ENCODE measurements at places on chromosomes 2 and 18.
A peak's percentile ranks its signal among the peaks of the same experiment; 100 is the strongest.

GRCh38 chr2:44342854-44343253 lies 18.4 kb downstream of the PREPL start:
- peak; percentile 9 for DNase-seq

- DNase-seq = no peak
Measured at GRCh38 chr2:207767461-207768167, 2.1 kb downstream of the FZD5 start.

DNA sequence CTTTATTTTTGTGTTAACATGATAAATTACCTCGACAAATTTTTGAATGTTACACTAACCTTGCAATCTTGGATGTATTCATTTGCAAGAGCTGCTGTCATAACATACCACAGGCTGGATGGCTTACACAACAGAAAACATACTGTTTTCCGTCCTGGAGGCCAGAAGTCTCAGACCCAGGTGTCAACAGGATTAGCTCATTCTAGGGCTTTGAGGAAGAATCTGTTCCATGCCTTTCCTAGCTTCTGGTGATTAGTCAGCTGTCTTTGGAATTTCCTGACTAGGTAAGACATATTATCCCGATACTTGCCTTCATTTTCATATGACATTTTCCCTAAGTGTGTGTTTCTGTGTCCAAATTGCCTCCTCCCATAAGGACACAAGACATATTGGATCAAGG lies 188.6 kb upstream of the CDH19 start:
- DNase-seq = no peak

GRCh38 chr2:1039549-1039948 lies 88.9 kb downstream of the SNTG2 start:
- no peak for DNase-seq

DNA sequence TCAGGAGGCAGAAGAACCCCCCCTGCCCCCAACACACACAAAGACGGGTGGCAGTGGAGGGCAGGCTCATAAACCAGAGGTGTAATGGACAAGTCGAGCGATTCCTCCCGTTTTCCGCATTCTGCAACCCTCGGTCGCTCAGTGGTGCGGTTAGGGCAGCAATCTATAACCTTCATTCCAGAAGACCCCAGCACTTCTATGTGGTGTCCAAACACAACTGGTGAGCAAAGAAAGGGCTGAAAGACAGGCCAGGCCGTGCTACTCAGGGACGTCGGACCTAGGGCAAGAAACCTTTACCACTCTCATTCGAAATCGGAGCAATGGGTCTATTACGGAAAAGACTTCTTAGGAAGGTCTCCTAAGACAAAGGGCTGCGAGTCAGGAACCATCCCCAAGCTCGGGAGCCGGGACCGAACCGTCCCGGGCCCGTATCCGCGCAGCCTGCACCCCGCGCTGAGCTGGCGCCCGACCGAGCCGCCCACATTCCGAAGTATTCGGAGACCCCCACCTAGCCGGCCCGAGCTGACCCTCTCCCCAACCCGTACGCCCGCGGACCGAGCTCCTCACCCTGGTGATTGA lies 568 bp downstream of the ARL5A start:
- peak; percentile 10 for DNase-seq

DNA sequence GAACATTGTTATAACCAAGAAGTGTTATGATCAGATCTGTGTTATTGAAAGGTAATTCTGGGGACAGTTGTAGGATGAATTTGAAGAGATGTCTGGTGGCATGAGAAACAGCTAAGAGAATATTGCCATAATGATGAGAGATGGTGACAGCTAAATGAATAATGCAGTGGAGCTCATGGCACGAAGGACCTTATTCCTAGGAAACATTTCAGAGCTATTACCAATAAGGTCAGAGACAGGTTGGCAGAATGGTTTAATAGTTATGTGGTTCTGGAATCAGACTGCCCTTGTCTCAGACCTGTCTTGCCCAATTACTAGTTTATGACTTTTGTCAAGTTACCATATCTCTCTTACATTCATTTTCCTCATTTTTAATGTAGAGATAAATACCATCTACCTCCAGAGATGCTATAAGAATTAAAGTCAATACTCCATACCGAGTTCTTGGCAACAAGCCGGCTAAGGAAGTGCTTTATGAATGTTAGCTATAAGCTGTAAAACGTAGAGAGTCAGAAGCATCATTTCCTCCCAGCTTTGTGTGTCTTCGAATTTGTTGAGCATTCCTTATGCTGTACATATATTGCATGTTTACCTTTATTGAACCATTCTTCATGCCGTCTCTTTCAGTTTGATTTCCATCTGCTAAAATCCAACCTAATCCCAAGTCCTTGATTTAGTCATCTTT lies 73.6 kb upstream of the COL5A2 start:
- DNase-seq = no peak

GRCh38 chr2:148978706-148979105 lies 59.8 kb upstream of the LYPD6B start:
- DNase-seq = no peak

- DNase-seq = no peak
Measured at GRCh38 chr2:240462707-240463273, 27.3 kb downstream of the GPC1 start.

- no peak for DNase-seq
Measured at GRCh38 chr2:54574107-54574859, 118.2 kb downstream of the SPTBN1 start.

DNA sequence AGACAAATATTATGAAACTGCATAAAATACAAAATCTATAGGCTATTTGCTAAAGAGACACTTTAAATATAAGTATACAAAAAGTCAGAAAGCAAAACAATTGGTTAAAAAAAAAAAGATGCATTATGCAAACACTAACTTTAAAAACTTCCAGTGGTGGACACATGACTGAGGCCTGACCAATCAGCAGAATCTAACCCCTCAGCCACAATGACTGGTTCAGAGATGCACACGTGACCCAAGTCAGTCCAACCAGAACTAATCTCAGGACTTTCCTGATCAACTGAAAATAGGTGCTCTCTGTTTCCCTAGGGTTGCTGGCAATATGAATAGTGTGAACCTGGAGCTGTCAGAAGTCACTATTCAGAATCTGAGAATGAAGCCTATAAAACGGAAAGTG lies 22.7 kb downstream of the DNER start:
- no peak for DNase-seq

- DNase-seq = no peak
Measured at GRCh38 chr2:18171191-18172139, 293.0 kb downstream of the KCNS3 start.

GRCh38 chr2:85395912-85396475 lies 14.2 kb downstream of the CAPG start:
- no peak for DNase-seq

GRCh38 chr18:61998335-61998734 lies 105.5 kb upstream of the RNF152 start:
- DNase-seq = no peak

- DNase-seq = no peak
Measured at GRCh38 chr2:29110916-29111535, 4.2 kb upstream of the CLIP4 start.

DNA sequence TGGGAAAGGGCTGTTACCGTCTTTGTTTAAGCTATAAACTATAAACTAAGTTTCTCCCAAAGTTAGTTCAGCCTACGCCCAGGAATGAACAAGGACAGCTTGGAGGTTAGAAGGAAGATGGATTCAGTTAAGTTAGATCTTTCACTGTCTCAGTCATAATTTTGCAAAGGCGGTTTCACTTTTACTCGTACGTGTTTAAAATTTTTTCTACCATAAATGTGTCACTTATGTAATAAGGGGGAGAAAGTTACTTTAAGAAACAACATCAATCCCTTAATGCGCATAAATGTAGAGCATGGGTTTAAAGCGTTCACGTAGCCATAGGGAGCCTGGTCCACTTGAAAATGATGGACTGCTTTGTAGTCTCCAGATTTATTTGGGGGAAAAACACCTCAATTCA lies 71.3 kb downstream of the SNORC start:
- DNase-seq = no peak

DNA sequence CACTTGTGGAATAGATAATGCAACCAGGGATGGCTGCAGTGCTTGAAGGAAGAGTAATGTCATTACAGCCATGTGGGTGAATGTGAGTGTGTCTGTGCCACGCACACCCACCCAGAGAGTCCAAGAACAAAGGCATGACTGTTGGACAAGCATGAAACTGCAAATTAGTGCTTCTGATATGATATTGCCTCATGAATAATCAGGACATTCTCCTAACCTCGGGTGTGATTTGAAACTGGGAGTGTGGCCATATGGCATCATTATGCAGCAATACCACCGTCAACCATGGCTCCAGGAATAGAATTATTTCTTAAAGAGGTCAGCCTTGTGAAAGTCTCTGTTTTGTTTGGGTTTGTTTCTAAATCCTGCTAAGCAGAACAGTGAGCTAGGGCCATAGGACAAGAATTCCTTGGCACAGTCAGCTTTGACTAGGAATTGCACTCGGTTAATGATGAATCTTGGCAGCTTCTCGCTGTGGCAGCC lies 678.0 kb upstream of the RAB6C start:
- no peak for DNase-seq

- no peak for DNase-seq
Measured at GRCh38 chr18:74714791-74715190, 117.1 kb downstream of the ZNF407 start.

GRCh38 chr2:235373171-235373570 lies 120.7 kb upstream of the AGAP1 start:
- DNase-seq = no peak

DNA sequence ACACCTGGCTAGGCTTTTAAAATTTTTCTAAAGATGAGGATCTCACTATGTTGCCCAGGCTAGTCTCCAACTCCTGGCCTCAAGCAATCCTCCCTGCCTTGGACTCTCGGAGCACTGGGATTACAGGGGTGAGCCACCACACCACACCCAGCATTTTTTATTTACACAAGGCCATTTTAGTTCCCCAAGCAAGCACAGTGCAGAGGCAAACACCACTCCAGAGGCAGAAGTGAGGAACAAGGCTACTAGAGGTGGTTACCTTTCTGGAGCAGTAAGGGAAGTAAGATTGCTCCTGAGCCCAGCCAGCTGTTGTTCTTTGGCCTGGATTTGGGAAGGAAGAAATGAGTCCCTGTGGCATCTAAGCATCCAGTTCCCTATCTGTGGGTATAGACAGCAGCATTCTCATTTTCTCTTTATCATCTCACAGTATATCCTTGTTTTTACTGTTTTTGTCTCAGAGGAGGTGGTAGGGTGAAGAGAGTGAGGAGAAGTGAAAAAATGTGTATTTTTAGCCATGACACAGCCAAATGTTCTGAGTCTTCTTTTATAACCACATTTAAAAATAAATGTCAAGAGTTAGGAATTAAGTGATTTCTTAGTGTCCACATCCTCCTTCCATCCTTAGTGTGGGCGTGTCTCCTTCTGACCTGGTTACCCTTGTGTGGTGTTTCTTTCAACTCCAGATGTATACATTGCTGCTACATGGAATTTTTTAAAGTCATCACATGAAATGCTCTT lies 10.5 kb upstream of the TTC39C start:
- DNase-seq = no peak

DNA sequence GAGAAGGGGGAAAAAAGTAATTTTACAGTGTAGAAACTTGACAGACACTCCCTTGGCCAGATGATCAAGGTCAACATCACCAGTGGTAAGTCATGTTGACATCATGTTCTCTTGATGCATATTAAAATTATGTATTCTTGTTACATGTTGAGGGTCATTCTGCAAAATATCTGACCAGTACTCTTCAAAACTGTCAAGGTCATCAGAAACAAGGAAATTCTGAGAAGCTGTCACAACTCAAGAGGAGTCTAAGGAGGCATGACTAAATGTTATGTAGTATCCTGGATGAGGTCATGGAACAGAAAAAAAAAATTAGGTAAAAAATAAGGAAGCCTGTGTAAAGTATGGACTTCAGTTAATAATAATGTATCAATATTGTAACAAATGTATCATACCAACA lies 6.3 kb downstream of the SGPP2 start:
- no peak for DNase-seq

DNA sequence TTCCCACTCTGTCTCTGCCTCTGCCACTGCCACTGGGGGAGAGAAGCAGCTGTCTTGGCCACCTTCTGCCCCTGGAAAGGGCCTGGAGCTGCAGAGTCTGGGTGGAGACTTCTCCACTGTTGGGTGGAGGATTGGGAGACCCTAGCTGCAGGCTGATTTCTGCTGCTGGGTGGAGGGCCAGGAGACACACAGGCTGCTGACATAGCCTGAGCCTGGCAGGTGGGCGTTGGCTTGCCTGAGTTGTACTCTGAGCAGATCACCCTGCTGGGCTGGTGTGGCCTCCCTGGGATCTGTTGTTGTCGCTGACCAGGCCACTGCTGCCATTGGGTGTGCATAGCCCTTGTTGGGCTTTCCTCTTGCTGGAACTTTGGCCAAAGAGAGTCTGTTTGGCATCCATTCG lies 64.3 kb downstream of the ARHGEF4 start:
- no peak for DNase-seq

GRCh38 chr2:173983391-173983871 lies 18.3 kb upstream of the SP3 start:
- DNase-seq = no peak

Data from HEK293T (cell line).